ENCODE measurements at places on chromosomes 1 and 21.
A peak's percentile ranks its signal among the peaks of the same experiment; 100 is the strongest.

DNA sequence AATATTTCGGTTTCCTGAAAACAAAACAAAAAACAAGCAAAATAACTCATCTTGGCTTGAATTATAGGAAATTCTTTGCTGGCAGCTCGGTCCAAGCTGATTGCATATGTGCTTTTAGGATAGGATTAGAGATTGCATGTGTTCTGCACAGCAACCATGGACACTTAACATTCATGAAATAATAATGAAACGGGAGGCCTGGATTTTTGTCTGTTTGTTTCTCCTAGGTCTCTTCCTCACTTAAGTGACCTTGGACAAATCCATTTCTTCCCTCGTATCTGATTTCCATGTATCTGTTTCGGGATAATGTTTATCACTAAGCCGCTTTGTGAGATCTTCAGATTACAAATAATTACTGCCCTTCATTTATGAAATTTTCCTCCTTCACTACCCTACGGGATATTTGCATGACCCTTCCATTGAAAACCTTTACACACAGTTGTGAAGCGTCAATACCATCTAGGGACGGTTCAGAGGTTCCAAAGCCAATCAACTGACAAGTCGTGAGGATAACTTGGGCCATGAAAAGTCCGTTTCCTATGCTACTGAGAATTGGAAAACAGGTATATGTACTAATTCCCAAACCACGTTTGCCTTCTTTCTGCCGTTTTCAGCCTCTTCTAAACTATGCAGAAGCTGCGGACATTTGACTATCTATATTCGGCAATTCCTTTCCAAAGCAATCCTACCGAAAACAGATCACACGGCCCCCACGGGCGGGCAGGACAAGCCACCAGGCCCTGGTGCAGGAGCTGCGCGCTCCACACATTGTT is 1.3 kb upstream of the H3-3A start:
- no peak for DNase-seq

DNA sequence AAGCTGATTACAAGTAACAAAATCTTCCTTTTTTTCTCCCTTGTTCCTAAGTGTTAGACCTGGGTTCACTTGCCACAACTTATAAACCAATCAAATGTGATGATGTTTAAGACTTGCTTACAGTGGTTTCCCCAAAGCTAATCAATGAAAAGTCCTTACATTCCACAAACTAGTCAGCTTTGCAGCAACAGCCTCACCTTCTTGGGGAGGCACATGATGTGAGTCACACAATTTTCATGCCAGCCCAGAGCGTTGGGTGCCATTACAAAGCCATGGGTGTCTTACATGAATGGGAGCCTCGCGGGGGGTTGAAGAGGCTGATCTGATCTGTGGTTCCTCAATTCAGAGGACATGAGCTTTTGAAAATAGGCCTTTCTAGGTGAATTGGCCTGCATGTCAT is 91.6 kb upstream of the UBE2U start:
- DNase-seq = no peak

GRCh38 chr1:7852804-7853683 is at the start of gene UTS2:
Gene UTS2, minus strand, starts transcription at chr1:7853065. Its CDS starts 62 bp downstream, at chr1:7853003.
- no peak for DNase-seq

DNA sequence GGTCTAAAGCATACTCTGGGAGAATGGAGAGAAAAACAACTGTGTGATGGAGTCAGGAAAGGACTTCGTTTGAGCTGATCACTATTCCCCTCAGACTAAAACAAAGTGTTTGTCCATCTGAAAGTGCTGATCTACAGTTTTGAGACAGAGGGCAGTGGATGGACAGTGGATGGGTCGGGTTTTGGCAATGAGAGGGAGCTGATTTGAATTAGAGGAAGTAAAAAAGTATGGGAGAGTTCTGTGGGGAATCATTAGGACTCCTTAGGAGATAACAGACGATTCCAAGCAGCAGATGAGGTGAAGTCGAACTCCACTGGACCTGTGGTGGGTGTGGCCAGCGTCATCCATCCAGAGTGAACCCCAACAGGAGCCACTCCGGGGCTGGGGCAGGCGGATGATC is 62.3 kb downstream of the PTGS2 start:
- no peak for DNase-seq

- no peak for DNase-seq
These were observed 41.2 kb downstream of the NME7 start for GRCh38 chr1:169326261-169326955.

- DNase-seq = no peak
These were observed 54.5 kb downstream of the PAPPA2 start for GRCh38 chr1:176517484-176517883.

DNA sequence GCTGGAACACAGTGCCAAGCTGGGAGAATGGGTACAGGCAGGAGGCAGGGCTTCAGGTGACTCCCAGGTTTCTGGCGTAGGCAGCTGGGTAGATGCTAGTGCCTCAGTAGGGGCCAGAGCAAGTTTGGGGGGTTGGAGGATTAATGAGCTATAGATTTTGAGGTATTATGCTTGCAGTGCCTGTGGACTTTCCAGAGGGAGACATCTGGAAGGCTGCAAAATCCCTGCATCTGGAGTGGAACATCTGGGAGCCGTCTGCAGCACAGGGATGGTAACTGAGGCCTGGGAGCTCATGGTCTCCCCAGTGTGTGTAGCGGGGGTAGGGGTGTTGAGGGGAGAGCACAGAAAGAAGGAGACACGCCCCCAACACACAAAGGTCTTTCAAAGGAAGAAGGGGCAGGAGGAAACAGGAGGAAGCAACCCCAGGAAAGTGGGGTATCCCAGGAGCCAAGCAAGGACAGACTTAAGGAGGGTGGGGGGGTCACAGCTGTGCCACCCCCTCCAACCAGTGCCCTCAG is 2.2 kb upstream of the PDZK1IP1 start:
- DNase-seq = no peak

DNA sequence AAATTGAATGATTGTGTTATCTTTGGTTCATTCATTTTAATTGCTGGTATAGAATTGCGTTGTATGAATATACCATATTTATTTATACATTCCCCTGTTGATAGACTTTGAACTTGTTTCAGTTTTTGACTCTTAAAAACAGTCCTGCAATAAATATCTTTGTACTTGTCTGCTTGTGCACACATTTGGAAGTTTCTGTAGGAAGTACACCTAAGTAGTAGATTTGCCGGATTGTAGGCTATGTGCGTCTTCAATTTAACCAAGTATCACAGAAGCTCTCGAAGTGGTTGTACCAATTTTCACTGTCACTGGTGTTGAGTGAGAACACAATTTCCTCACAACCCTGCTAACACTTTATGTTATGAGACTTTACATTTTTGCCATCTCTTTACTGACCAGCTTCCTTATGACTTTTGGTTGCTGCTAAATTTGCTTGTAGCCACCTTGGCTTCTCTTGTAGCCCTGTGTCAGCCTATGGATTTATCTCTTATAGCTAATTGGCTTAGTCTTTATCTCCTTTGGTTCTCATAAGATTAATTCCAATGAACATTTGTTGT is 2.2 kb downstream of the TTC3 start:
- DNase-seq = no peak

DNA sequence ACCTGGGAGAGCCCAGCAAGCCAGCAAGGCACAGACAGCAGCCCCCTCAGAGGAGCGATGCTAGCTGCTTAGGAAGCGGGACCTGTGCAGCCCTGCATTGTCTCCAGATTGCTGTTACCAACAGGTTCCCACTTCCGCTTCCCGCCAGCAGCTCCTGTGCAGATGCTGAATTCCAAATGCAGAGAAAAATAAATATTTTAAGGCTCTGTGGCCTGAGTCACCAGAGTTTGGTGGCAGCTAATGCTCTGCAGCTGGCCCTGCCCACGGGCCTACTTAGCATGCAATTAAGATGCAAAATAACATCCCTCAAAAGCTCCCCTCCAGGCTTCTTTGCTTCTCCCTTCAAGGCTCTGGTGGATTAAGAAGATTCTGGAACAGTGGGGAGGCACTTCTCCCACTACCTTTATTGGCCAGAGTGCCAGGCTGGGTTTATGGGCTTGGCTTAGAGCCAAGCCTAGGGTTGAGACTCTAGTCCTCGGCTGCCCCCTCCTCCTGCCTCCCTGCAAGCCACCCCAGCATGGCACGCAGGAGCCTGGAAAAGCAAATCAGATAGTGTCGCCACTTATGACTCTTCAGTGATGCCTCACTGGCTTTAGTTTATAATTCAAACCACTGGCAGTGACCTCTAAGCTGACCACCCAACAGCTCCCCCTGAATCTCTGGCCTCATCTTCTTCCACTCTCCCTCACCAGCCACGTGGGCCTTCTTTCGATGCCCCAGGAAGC is 207.1 kb upstream of the ZC3H12A start:
- DNase-seq = no peak

- no peak for DNase-seq
These were observed 230.7 kb downstream of the TOMM20 start for GRCh38 chr1:234897754-234898454.

GRCh38 chr1:203521074-203521794 is 27.3 kb downstream of the OPTC start:
- no peak for DNase-seq

GRCh38 chr1:10059342-10059718 is 26.6 kb downstream of the UBE4B start:
- no peak for DNase-seq

GRCh38 chr1:21633141-21633755 is 35.9 kb downstream of the RAP1GAP start:
- no peak for DNase-seq

GRCh38 chr1:240190881-240191401 is 99.3 kb downstream of the FMN2 start:
- DNase-seq = no peak

DNA sequence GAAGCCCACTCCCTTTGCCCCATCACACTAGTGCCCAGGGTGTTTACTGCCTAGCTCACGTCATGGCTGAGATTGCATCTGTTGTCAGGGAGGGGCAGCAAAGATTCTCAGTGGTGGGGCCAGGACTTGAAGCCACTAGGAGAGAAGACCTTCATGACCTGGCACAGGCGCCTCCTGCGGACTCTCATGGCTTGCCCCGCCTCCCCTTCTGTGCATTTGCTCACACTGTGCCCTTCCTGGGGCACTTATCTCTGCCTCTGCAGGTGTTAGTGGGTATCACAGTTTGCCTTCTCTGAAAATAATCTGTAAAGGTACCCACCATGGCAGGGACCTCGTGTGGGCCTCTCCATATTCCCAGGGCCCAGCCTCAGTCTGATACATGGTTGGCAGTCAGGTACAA is 20.1 kb downstream of the PTPRU start:
- DNase-seq = no peak

DNA sequence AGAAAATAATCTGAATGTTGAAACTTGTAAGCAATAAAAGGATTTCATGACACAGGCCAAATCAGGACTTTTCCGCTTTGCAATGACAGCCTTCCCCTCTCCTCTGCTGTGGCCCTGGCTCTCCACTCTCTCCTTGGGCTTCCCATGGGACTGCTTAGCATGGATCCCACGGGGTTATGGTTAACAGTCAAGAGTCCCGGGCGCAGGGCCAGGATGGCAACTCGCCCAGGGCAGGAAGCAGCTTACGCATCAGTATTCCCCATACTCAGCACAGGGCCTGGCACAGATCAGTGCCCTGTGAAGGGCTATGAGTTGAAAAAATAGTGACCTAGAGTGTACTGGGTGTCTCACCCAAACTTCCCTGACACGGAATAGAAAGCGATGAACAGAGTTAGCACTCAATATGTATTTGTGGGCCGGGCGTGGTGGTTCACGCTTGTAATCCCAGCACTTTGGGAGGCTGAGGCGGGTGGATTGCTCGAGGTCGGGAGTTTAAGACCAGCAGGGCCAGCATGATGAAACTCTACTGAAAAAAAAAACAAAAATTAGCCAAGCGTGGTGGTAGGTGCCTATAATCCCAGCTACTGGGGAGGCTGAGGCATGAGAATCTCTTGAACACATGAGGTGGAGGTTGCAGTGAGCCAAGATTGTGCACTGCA is 29.1 kb upstream of the GRHL3 start:
- DNase-seq = no peak

- no peak for DNase-seq
These were observed 79.9 kb downstream of the OLFML2B start for GRCh38 chr1:161943737-161944136.

- peak; percentile 79 for DNase-seq
These were observed 51.5 kb downstream of the PTPRF start for GRCh38 chr1:43582162-43582566.

DNA sequence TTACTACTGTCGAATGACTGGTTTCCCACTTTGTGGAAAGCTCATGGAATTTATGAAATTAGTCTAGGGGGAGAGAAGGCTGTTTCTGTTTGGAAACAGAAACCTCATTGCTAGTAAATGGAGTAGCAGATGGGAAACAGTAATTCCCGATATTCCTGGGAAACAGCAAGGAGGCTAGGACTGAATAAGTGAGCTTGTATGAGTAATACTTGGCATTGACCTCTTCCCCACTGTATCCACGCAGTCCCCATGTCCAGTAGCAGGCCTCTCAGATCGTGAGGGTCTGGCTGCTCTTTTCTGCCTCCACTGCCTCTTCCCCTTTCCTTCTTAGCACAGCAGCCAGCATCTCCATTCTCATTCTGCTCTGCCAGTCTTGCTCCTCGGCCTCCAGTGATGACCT is 75.5 kb downstream of the PRDM2 start:
- no peak for DNase-seq

Measured in GM13976 (cell line).